ENCODE measurements at places on chromosomes 5 and 9.

GRCh38 chr5:151694035-151694485 is 7.3 kb upstream of the SPARC start:
- DNase-seq: no peak

- DNase-seq: no peak
Measured at GRCh38 chr9:134533850-134534588, 107.6 kb upstream of the COL5A1 start.

- DNase-seq: no peak
Measured at GRCh38 chr9:131732636-131733289, 7.1 kb downstream of the RAPGEF1 start.

DNA sequence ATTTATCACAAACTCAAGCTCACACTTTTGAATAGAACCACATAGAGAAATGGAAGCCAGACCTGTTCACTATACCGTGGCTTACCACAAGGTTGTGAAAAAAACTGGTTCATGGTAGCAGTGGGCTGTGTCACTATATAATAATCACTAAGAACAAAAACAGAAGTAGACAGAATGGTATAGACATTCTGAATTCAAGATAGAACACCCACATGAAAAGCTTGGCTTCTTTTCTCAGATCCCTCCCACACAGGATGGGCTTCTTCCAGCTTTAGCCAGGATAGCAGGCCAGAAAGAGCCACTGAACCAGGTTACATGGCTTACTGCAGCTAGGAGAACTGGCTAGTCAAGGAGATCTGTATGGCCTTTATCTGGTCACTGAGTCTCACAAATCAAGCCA is 6.1 kb upstream of the NRG2 start:
- DNase-seq: no peak

- no peak for DNase-seq
Measured at GRCh38 chr9:98101868-98102273, 17.2 kb downstream of the TRIM14 start.

GRCh38 chr9:95181226-95181818 is 136.2 kb downstream of the FANCC start:
- no peak for DNase-seq

- DNase-seq: no peak
Measured at GRCh38 chr9:37517923-37518322, 32.2 kb downstream of the POLR1E start.
